Dermis blood vessel endothelial cell (primary cell): ENCODE measurements at places on chromosomes 1 and 21.
A peak's percentile ranks its signal among the peaks of the same experiment; 100 is the strongest.

- DNase-seq, result no peak
Measured at GRCh38 chr1:52677076-52677806, 20.9 kb downstream of the COA7 start.

DNA sequence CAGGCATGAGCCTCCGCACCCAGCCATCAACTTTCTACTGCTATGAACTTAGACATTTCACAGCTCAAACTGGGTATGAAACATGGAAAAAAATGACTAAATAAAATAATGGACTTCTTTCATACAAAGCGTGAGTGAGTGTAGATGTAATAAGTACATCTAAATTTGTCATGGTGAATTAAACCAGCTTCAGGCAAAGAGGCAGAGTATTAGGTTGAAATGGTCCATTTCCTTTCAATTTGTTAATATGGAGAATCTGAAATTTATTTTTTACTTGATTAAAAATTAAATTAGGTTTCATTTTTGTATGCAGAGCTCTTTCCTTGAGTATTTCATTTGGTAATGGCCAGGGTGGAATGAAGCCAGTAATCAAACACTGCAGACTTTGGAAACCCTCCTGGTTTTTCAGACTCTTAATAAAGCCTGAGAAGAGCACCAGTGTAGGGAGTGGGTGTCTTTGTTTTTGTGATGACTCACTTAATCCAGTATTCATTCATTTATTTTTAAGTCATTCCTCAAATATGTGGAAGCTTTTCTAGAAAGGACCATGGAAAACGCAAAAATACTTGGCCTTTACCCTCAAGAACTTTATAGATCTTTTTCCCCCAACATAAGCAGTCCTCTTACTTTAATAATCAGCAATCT lies 49.2 kb downstream of the ALG14 start:
- DNase-seq, result peak; percentile 69

- DNase-seq, result no peak
Measured at GRCh38 chr1:200524092-200524491, 96.5 kb downstream of the KIF14 start.

DNA sequence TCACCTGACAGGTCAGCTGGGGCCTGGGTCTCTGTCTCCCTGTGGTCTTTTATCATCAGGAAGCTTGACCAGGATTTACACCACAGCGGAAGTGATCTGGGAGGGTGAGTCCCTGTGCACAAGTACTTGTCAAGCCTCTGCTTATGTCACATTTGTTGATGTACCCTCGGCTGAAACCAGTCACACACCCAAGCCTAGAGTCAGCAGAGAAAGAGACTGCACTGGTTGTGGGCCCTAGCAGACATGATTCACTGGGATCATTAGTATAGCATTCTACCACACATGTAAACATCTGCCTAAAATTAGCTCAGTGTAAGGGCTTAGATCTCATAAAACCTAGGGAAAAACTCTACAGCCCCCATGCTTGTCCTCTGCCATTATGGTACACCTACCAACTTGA lies 79.3 kb upstream of the LAMC2 start:
- DNase-seq, result no peak

DNA sequence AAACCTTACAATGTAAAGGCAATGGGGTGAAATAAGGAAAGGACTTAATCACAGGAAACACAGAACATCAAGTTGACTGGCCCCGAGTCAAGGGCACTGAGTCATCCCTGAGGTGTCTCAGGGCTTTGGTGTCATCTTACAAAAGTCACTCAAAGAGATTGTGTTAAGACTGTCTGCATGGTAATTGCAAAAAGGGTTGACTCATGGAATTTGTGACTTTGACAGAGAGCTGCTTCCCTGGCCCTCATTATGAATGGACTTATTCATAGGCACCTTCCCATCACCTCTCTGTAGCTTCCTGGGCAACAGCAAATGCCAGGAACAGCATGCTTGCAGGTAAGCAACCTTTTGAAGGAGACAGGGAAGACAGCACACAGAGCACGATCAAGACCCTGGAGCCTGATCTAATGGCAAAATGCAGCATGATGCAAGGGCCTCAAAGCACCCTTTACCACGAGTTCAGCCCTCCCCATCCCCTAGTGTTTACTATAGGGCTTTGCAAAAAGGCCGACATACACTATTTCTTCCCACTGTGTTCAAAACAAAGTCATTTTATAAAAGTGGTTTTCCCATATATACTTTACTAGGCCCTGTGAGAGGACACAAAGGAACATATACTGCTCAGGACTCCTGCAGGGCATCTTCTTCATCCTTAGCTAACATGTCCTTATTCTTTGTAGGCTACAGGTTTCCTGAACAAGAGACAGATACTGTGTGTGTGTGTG lies 17.1 kb downstream of the ZP4 start:
- DNase-seq, result no peak

GRCh38 chr1:79501153-79501552 lies 494.6 kb upstream of the ADGRL4 start:
- no peak for DNase-seq

DNA sequence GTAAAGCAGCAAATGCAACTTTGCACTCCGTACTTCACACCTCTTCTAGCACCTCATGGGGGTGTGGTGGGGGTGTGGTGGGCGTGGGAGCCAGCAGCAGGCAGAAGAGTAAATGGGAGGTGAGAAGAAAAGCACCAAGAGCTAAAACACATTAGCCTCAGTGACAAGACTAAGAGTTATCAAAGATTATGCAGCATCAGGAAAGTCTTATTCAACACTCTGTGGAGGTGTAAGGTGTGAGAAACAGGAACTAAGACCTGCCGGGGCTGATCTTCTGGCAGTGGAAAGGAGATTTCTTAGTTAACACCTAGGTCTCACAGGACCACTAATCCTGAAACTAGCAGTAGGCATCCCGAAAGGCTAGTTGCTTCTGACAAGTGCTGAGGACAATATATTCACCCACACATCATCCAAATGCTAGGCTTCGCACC lies 9.9 kb downstream of the TGFBR3 start:
- no peak for DNase-seq

GRCh38 chr1:33433509-33434362 lies 2.8 kb upstream of the PHC2 start:
- DNase-seq, result peak; percentile 91

GRCh38 chr1:200905411-200906052 lies 10.8 kb downstream of the INAVA start:
- DNase-seq, result no peak

DNA sequence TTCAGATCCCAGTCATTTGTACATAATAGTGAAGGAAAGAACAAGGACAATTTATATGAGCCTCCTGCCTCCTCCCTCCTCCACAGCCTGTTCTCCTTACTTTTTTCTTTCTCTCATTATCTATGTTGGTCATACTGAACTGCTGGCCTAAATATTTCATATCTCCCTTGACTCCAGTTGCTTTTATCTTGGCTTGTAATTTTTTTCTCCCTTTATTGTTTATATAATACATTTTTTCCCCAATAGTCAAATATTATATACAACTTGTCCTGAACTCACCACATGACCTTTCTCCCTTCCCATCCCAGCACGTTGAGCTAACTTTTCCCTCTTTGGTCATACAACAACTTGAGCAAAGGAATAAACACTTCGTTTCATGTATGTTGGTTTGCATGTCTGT lies 752.1 kb downstream of the LTN1 start:
- no peak for DNase-seq

DNA sequence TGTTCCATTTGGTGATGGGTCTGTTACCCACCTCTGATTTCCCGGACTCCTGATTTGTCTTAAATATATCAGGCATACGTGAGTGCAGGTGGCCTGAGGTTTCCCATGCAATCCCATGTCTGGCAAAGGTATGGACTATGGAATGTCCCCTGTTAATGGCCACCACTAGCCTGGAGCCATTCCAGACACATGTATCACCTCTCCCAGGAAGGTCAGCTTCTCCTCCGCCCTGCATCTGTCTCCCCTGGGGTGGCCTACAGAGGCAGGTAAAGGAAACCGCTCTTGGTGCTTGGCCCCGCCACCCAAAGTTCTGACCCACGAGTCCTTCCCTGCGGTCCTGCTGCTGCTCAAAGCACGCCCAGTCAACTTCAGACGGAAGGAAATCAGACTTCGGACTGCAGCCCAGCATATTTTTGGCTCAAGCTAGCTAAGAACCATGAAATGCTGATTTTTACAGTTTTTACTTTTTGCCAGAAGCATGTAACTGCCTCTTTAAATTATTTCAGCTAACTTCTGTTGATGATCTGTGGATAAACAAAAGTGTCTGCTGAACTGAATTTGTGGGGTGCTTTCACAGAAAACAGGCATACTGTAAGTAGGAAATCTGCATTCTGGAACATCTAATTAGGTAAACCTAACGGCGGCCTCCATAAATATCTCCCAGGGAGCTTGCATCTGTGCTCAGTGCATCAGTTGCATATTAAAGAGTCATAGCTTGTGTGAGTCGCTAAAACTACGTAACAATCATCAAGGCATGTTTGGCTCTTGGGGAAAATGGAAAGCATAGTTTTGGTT lies 105.9 kb downstream of the PCP4 start:
- DNase-seq, result no peak

DNA sequence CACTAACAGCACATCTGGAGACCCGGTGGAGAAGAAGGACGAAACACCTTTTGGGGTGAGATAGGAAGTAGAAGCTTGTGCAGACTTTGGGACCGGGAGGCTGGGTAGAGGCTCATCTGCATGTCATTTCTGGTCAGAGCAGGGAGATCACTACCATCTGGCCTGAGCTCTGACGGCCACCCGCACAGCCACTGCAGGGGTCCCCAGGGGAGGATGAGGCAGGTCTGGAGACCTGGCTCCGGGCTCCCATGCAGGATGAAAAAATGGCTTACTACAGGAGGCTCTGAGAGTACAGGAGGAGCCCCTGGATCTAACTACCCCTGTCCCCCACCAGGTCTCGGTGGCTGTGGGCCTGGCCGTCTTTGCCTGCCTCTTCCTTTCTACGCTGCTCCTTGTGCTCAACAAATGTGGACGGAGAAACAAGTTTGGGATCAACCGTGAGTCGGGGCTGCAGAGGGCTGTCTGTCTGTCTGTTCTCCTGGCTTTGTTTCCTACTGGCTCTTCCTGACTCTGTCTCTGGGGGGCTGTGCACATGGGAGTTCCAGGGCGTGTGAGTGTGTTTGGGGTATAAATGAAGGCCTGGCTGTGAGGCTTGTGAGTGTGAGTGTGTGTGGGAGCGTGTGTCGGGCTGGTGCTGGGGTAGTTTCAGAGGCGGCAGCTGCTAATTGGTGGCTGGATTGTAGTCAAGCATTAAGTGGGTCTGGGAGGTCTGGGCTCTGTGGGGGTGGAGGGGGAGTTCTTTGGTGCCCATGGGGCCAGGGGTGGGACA lies 14.1 kb downstream of the NTRK1 start:
- DNase-seq, result no peak

DNA sequence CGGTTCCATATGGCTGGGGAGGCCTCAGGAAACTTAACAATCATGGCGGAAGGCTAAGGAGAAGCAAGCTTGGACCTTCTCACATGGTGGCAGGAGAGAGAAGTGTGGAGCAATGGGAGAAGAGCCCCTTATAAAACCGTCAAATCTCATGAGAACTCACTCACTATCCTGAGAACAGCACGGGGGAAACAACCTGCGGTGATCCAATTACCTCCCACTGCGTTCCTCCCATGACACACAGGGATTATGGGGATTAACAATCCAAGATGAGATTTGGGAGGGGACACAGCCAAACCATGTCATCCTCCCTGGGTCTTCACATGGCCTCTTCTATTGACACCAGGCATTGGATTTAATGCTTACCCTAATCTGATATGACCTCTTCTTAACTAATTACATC lies 455.1 kb upstream of the VAMP3 start:
- DNase-seq, result no peak
